ENCODE measurements at places on chromosomes 3 and 15.

DNA sequence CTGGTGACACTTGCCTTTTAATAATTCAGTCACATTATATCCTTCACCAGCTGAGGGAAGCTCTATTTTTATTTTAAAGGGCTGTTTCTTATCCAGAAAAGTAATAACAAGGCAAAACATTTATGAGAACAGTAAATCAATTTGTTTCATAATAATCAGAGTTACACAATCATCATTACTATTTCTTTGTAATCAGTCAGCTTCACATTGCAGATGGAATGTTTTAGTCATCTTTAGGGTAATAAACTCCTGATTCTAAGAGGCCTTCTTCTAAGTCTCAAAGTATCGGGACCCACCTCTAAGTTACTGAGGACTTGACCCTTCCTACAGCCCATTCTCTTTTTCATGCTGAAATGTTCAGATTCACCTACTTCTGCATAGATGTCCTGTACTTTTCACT, 298.3 kb upstream of the TGFBR2 start:
- DNase-seq: no peak

DNA sequence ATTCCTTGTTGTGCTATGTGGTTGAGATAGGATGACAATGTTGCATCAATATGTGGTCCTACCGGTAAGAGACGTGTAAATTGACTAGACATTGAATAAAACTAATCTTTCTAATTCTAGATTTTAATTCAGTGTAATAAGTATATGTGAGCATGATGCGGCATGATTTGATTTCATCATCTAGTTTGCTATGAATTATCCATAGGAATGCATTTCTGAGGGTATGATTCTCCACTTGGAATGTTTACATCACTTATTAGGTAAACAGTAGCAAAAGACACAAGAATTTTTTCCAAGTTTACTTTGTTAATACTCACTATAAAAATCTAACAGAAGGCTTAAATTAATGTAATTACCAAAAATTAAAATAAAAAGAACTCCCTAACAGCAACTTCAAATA, 353.5 kb downstream of the CADM2 start:
- DNase-seq: no peak

DNA sequence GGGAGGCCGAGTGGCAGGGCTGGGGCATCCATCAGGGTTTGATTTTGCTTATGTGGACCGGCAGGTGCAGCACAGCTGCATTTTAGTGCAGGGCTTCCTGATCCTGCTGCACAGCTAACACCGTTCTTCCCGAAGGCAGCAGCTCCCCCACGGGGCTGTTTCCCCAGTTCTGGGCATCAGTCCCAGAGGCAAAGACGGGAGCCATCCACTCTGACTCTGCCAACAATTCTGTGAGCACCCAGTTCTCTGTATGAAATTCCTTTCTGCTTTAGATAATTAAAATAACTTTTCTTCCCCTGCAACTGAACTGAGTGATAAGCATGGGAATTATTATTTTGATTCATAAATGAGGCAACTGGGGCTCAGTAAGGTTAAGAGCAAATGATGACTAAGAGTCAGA, 262.9 kb upstream of the ATP10A start:
- DNase-seq: no peak

DNA sequence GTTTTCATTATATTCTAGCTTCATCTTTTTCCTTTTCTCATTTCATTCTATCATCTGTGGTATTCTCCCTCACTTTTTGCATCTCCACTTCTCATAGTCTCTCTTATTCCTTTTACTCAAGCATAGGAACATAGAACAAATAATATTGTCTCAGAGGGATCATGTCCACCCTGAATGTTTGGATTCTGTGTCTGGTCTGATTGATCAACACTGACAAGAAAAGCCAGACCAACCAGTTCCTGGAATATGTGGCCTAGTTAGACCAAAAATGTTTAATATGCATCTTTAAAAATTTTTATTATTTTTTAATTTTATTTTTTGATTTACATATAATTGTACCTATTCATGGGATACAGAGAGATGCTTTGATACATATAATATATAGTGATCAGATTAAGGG, 212.0 kb upstream of the ALCAM start:
- DNase-seq: no peak

- no peak for DNase-seq
These were observed 54.4 kb downstream of the WWTR1 start for GRCh38 chr3:149603126-149604074.

GRCh38 chr3:149368674-149369497, 8.6 kb downstream of the TM4SF1 start:
- no peak for DNase-seq

- no peak for DNase-seq
These were observed 198.0 kb downstream of the THRB start for GRCh38 chr3:24296441-24297205.

- no peak for DNase-seq
These were observed 295.5 kb downstream of the PLOD2 start for GRCh38 chr3:145865399-145866018.

- DNase-seq: no peak
These were observed 35.0 kb upstream of the TJP1 start for GRCh38 chr15:29857221-29857789.

GRCh38 chr3:41200669-41201021, 1.3 kb downstream of the CTNNB1 start:
- peak; percentile 35 for DNase-seq
